ENCODE measurements at places on chromosomes 6 and 20. TPM values are rescaled to one million over a fixed set of nuclear protein-coding genes. Genes with fewer than 3 reads are reported as not detected.

- no peak for DNase-seq
Observed at GRCh38 chr6:63527658-63528514, 44.4 kb upstream of the LOC128125822 start.

DNA sequence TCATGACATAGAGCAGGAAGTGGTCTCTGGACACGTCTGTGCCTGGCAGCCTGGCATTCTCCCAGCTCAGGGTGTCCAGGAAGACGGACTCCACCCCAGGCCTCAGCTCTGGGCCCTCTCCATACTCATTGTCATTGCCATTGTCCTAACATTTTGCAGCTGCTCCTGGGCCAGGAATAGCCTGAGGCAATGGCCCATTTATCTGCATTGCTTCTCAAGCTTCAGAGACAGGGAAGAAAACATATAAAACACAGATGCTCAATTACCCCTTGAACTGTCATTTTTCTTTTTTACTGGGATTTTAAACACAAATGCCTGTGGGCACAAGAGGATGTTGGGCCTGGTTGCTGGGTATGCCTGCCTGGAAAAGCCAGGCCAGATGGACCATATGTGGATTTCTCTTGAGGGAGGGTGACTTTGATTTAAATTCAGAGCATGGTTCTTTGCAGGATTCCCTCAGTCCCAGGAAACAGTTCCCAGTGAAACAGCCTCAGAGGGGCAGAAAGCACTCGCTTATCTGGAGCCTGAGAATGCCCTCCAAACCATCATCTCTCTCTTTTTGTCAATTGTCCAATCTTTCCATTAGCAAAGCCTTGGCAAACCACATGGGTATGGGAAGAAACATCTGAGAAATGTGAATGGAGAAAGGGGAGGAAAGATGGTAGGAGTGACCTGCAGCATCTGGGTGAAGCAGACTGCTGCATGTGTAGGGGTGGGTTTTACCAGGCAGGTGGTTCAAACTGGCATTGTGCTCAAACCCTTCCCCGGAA, 17.9 kb downstream of the LAMP5 start:
- DNase-seq = no peak

GRCh38 chr20:40955326-40955725, 73.3 kb upstream of the TOP1 start:
- DNase-seq = no peak

VSX1 gene
- total RNA-seq = not detected

MROH8 gene
- 5.4 TPM for total RNA-seq

Measured in right cardiac atrium (tissue), 5 donors.